ENCODE measurements at places on chromosomes 1 and 21.
A peak's percentile ranks its signal among the peaks of the same experiment; 100 is the strongest.

GRCh38 chr21:40421121-40421520 lies 425.8 kb downstream of the DSCAM start:
- no peak for DNase-seq

DNA sequence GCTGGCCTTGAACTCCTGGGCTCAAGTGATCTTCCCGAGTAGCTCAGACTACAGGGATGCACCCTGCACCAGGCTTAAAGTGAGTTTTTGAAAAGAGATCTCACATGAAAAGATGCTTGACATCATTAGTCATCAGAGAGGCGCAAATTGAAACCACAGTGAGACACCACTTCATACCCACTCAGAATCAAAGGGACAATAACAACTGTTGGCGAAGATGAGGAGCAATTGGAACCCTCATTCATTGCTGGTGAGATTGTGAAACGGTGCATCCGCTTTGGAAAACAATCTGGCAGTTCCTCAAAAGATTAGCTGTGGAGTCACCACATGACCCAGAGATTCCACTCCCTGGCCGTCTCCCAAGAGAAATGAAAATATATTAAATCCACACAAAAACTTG lies 122.3 kb downstream of the PGBD5 start:
- peak; percentile 12 for DNase-seq

GRCh38 chr1:117009132-117009531 lies 7.6 kb downstream of the CD101 start:
- no peak for DNase-seq

DNA sequence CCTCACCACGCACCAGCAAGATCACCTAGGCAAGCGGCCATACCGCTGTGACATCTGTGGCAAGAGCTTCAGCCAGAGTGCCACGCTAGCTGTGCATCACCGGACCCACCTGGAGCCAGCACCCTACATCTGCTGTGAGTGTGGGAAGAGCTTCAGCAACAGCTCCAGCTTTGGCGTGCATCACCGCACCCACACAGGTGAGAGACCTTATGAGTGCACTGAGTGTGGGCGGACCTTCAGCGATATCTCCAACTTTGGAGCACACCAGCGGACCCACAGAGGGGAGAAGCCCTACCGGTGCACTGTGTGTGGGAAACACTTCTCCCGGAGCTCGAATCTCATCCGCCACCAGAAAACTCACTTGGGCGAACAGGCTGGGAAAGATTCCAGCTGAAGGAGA lies 5.0 kb downstream of the ZNF691 start:
- no peak for DNase-seq

- DNase-seq = peak; percentile 69
These were observed 19.7 kb upstream of the RBBP5 start for GRCh38 chr1:205141236-205142101.

DNA sequence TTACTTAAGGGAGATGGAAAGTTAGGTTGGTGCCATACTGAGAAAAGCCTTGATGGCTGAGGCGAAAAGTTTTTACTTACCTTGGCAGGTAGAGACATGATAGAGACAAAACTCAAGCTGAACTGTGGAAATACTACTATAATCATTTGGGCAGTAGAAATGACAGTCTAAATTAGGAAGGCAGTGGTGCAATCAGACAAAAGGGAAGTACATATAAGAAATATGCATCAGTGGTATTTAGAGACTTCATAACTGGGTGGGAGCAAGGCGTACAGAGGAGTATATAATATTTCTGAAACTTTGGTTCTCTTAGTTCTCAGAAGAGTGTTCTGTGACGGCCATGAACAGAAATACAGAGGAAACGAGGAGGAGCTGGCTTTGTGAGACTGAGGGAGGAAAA lies 2.4 kb upstream of the CEP350 start:
- DNase-seq = no peak

DNA sequence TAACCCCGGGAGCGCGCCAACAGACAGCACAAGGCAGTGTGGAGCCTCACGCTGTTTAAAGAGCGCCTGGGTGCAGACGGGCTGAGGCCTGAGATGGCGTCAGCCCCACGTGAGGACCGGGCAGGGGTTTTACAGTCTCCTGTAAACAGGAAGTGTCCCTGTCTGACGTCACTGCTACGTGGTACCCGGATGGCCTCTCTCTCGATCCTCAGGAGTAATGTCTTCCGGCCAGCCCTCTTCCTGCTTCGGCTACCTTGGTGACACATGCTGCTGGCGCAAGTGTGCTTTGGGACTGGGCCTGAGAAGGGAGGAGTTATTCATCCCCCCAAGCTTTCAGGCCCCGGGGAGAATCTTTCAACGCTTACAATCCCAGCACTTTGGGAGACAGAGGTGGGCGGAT lies 41.2 kb downstream of the CNST start:
- DNase-seq = no peak

GRCh38 chr1:7045897-7046296 lies 260.6 kb downstream of the CAMTA1 start:
- no peak for DNase-seq

- no peak for DNase-seq
These were observed 25.7 kb downstream of the PRMT2 start for GRCh38 chr21:46661211-46661625.

GRCh38 chr1:98458511-98459485 lies 202.7 kb upstream of the SNX7 start:
- DNase-seq = no peak

- no peak for DNase-seq
These were observed 30.0 kb downstream of the XCL2 start for GRCh38 chr1:168513656-168514404.

- no peak for DNase-seq
These were observed 65.0 kb downstream of the TEX35 start for GRCh38 chr1:178577882-178578281.

DNA sequence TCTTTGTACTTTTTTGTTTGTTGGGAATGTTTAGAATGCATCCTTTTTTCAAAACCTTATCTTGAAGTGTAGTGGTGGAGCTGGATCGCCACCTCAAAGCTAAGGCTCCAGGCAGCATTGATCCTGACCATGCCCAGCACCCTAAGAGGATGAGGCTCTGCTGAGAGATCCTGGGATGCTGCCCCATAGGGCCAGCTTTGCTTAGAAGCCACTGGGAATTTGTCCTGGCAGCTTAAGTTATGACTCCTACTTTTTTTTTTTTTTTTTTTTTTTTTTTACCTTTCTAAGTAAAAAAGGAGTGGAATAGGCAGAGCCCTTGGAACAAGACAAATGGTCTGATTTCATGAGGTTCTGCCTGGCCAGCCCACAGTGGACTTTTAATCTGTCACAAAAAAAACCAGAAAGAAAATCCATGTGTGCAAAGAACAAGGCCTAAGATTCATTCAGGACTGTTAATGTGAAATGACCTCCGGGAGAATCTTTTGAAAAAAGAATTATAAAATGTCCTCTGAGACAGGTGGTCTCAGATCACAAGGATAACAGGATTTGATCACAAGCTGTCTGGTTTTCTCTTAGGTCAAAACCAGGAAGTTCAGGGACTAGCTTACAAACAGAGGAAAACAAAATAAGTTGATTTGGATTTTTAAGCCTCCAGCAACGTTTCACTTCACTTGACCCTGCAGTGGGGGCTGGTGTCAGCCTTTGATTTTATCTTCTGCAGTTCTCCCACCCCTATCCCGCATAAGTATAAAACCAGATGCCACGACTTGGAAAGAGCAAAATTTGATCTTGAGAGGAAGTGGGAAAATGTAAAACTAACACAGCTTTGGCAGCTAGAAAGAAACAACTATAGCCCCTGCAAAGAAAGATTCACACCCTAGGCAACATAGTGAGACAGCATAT lies 25.9 kb upstream of the RAP1A start:
- DNase-seq = no peak

- DNase-seq = no peak
These were observed 11.5 kb downstream of the TMPRSS3 start for GRCh38 chr21:42384156-42384945.

- peak; percentile 41 for DNase-seq
These were observed 24.6 kb downstream of the ANGPTL3 start for GRCh38 chr1:62621907-62622306.
